Stimulated activated CD4-positive, alpha-beta T cell treated with anti-CD3 and anti-CD28 coated beads, Interleukin-15, amount 100 ng/mL, for 1 hour (primary cell): ENCODE measurements at places on chromosomes 3 and 15.

DNA sequence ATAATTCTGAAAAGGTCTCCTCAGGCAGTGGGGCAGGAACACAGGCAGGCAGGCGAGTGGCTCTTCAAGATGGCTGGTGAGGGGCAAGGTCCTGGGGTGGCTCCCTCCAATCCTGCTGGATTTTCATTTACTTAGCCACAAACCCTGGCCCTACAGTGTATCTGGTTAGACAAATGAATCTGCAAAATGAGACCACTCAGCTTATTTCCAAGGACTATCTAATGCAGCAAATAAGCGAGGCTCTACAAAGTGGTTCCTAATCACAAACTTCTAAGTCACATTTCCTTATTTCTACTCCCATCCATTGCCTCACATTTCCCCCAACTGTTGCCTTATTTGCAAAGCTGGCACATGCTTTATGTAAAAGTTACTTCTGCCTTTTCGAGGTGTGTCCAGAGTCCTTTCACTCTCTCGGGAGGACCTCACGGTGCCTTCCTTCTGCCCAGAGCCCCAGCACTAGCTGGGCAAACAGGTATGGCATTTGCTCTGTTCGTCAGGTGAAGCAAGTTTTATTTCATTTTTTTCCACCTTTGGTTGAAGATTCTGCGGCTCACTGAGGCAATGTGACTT lies 40.5 kb downstream of the CCDC12 start:
- no peak for DNase-seq

GRCh38 chr3:29255854-29256696 lies 24.8 kb upstream of the RBMS3 start:
- DNase-seq: no peak

GRCh38 chr3:24168977-24169376 lies 223.9 kb downstream of the NR1D2 start:
- no peak for DNase-seq

- no peak for DNase-seq
These were observed 222.2 kb upstream of the BHLHE40 start for GRCh38 chr3:4756855-4757574.

- no peak for DNase-seq
These were observed 24.8 kb upstream of the BOC start for GRCh38 chr3:113186566-113186965.

DNA sequence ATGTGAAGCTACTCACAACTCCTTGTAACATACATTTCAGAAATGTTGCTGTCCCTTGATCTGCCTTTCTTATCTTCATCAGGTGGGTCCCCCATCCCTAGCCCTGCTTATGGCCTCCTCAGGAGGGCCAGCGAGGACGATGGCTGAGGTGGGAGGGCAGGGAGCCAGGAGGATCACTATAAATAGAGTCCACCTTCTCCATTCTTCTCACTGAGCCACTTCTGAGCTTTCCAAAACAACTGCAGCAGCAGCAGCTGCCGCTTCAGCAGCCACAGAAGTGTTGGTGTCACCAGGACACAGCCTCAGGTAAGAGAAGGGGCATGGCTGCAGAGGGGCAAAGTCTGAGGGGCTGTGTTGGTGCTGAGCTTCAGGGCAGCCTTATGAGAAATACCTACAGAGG lies 53.5 kb downstream of the ANAPC13 start:
- DNase-seq: no peak

DNA sequence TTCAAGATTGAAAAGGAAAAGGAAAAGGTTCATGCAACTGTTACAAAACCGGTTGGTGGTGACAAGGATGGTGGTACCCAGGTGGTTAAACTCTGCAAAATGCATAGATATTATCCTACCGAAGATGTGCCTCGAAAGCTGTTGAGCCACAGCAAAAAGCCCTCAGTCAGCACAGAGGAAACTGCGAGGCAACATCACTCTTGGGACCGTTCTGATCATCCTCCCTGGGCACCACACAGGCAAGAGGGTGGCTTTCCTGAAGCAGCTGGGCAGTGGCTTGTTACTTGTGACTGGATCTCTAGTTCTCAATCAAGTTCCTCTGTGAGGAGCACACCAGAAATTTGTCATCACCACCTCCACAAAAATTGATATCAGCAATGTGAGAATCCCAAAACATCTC lies 86.9 kb downstream of the PLCH1 start:
- no peak for DNase-seq

- peak; percentile 48 for DNase-seq
These were observed at the start of gene PLSCR2 for GRCh38 chr3:146469150-146470017. PLSCR2 (minus strand) TSS chr3:146469561; CDS start chr3:146459904, 9,657 bp downstream.

DNA sequence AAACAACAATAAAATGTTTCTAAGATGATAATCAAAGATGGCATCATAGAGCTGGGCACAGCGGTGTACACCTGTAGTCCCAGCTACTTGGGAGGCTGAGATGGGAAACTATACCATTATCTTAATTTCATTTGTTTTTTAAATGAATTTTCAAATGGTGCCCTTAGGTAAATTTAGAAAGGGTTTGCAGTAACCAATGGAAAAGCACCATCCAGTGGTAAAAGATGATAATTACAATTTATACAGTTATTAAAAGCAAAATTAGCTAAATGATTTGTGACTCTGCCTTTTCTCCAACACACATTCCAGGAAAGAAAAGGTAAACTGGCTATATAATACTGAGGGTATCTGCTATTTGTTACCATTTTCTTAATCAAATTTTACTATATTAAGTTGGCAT lies 14.4 kb upstream of the ANKRD28 start:
- no peak for DNase-seq

DNA sequence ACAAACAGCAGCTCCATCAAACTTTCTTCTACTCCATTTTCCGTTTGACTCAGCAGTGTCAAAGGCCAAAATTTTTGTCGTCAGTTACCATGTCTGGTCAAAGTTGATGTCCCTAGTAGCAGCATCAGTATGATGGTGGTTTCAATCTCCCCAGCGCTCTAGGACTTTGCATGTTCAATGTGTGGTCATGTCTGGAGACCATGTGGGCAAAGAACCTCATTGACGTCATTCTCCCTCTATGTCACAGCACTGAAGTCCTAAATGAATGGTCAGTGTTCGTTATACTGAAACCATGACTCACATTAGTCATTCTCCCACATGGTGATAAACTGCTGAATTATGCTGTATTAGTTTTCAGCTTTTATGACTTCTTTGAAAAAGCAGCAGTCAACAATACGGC lies 23.2 kb downstream of the SHC4 start:
- no peak for DNase-seq

- DNase-seq: no peak
These were observed 7.0 kb downstream of the XIRP1 start for GRCh38 chr3:39185326-39185958.

DNA sequence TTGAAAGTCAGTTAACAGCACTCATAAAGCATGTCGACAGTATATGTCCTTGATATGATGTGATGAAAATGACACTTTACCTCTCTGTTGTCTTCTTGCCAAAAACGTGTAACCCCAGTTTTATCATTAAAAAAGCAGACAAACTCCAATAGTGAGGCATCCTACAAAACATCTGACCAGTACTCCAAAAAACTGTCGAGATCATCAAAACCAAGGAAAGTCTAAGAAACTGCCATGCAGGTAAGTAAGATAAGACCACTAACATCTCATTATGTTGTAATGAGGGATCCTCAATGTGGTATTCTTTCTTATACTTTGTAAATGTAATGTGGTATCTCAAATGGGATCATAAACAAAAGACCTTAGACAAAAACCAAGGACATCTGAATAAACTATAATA lies 152.3 kb downstream of the NR1I2 start:
- DNase-seq: no peak

DNA sequence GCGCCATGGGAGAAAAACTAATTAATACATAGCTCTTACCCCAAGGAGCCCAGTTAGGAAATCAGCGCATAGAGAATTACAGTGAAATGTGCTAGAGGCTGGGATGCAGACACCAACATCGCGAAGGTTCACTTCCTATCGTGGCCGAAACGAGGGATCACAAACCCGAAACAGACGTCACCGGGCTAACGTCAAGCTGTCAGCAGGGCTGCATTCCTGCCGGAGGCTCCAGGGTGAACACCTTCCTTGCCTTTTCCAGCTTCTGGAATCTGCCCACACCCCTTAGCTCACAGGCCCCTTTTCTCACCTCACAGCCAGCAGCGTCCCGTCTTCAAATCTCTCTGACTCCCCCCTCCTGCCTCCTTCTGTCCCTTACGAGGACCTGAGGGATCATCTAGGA lies 13.0 kb downstream of the GP5 start:
- no peak for DNase-seq

DNA sequence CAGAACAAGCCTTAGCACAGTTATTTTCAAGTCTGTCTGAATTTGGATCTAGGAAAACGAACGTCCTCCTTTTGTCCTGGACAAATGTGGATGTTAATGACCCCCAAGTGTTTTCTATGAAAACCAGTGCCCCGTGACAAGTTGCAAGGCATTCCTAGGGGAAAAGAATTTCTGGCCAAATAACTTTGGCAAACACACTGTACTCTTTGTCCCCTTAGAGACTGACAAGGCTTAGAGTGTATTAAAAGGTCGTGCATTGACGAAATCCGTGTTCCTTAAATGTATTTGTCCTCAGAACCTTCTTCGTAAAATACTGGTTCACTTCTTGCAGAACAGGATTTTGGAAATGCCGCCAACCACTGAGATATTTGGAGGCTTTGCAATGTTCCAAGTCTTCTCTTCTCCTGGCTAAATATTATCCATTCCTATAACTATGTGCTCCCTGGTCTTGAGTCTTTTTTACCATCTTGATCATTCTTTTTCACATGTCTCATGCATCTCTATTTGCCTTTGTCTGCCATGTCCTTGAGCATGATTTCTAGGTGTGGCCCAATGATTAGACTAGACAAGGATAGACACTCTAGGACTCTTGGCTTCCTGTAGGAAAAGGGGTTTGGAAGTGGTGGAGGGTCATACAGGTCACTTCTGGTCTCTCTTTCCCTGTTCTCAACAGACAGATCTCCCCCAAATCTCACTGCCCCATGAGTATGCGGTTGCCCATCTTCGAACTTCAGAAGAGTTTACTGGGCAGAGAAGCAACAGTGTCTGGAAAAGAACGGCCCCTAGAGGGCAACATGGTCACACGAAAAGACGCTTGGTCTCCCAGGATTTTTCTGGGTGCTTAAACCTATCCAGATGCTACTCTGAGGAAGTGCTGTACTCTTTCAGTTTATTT lies 117.5 kb downstream of the EDEM1 start:
- no peak for DNase-seq

DNA sequence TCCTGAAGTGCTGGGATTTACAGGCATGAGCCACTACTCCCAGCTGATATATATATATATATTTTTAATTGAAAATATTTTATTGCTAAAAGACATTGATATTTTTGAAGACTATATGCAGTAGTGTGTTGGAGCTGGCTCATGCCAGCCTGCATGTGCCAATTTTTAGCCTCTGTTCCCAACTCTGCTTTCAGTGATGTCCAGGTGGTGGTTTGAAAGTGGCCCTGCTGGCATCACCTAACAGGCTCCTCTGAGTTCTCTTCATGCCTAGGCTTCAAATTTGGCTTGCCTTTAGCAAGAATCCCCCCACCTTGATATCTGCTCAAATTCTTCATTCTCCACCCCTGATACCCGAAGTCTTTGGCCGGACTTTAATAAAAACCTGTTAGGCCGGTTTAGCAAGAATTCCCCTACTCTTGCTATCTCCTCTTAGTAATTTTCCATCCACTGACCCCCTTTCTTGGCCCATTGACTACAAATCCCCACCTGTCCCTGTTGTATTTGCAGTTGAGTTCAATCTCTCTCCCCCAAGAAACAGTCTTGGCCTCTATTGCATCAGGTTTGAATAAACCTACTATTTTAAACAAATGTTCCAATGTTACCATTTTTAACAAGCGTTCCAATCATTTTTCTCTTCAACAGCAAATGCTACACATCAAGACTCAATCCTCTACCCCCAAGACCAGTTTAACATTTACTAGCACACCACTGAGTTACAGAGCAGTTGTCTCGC lies 23.9 kb upstream of the CTSH start:
- no peak for DNase-seq

DNA sequence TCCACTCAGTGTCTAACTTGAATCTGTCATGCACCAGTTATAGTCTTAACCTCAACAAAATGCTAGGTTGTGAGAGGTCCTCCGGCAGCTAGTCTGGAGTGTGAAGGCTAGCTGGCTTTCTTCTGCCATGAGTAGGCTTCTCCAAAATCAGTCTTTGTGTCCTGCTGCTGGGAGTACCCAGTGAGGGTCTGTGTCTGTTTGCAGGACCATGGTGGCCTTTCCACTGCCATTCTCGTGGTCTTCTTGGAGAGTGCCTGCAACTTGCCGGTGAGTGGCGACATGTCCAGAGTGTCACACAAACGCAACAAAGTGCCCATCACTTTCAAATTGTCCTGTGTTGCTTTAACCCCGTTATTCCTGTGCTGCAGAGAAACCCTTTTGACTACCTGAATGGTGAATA lies 34.0 kb downstream of the ESYT3 start:
- DNase-seq: no peak

GRCh38 chr3:117059956-117060270 lies 350.3 kb downstream of the TUSC7 start:
- DNase-seq: no peak

- peak; percentile 62 for DNase-seq
These were observed 7.4 kb upstream of the PSMD6 start for GRCh38 chr3:64030741-64031140.

DNA sequence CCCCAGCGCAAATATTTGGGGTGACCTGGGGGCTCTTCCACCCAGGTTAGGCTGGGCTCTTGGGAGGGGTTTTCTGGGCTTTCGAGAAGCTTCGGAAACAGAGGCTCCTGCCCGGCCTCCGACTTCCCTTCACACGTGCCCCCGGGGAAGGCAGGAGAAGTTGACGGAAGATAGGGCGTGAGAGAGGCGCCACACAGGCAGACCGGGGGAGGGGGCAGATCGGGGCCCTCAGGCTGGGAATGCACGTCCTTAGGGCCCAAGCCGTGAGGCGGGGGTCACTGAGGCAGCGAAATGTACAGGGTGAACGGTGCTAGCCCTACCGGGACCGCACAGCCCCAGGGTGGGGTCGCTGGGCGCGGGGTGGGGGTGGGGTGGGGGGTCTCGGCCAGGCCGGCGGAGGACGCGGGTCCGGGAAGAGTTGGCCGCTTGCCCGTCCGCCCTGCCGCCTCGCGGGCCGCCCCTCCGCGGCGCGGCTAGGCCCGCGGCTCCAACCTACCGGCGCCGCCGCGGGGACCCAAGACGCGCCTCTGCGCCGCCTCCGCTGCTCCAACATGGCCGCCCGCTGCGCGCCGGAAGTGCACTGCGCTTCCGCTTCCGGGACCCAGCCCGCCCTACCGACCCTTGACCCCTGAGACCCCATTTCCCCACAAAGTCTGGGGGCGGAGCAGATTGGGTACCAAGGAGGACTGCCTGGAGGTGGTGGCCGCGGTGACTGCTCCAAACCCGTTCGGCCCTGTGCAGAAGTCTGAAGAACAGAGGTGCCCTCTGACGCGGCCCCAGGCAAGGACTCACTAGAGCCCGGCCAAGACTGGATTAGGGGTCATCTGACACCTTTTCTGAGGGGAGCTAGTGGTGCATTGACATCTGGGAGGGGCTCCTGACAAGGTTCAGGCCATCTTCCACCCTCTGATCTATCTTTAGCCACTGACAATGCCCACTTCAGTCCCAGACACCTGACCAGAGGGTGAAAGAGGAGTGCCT lies at the start of gene CCDC71:
TSS of gene CCDC71 (minus strand) at position 561 of the 981 bp plus-strand sequence. CDS start 2,123 bp downstream, outside the sequence.
- DNase-seq: peak; percentile 70

GRCh38 chr3:130838898-130839600 lies 54.8 kb upstream of the ATP2C1 start:
- DNase-seq: no peak

GRCh38 chr15:73950479-73950830 lies 24.2 kb downstream of the LOXL1 start:
- no peak for DNase-seq

GRCh38 chr15:23857028-23857641 lies 170.0 kb upstream of the NDN start:
- no peak for DNase-seq
